ENCODE measurements at places on chromosomes 2 and 18. TPM values are rescaled to one million over a fixed set of nuclear protein-coding genes. Genes with fewer than 3 reads are reported as not detected.

Gene HRH4
- total RNA-seq: not detected

Gene SLC19A3
- total RNA-seq: 2.9 TPM

Gene IL1F10
- not detected for total RNA-seq

Gene IL1RL2
- not detected for total RNA-seq

Gene ACKR3
- 19.4 TPM for total RNA-seq

Gene IL36A
- not detected for total RNA-seq

Gene SERPINB5
- total RNA-seq: not detected

Gene ABCG5
- not detected for total RNA-seq

Gene PPIL3
- total RNA-seq: 25.6 TPM
